Stimulated activated CD4-positive, alpha-beta T cell treated with anti-CD3 and anti-CD28 coated beads, TNF-alpha, amount 100 ng/mL, for 24 hours (primary cell): ENCODE measurements at places on chromosomes 7 and 10.

GRCh38 chr10:29446327-29446726, 157.5 kb downstream of the LYZL1 start:
- DNase-seq, result no peak

DNA sequence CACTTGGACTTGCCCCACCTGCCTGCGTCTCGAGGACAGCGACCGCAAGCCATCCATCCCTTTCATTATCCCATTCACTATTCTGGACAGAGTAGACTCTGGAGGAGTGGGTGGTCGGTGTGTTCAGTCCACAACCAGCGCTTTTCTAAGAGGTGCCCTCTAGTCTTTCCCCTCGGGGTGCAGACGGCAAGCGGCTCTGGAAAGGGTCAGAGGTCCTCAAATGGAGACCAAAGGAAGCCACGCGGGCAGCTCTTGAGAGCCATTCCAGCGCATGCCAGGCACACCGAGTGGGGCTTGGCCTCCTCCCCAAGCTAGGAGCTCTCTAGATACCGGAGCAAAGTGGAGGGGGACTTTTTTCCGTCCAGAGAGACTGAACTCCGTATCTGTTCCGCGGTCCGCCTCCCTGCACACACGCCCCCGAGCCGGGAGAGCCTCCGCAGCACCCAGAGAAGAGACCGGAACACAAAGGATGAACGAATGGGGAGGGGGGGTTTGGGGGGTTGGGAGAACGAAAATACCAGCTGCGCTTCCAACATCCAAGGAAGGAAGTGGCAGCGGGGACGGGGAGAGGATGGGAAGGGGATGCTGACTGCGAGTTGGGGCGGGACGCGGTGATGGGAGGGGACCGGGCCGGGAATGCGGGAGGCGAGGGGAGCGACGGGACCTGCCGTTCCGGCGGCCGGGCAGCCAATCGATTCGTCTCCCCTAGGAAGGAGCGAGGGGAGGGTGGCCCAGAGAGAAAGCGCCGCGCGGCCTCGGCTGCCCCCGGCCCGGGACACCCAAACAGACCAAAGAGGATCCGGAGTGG, 515 bp downstream of the GSDME start:
- DNase-seq, result peak; percentile 18

DNA sequence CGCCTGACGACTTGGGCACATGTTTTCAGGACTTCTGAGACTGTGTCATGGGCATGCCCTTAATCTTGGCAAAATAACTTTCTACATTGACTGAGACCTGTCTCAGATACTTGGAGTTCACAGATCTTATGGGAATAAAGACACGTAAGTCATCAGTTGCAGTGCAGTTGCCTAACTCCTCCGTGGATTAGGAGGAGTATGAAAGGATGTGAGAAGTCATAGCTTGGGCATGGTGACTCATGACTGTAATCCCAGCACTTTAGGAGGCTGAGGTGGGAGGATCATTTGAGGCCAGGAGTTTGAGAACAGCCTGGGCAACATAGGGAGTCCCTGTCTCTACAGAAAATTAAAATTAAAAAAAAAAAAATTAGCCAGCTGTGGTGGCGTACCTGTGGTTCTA, 49.6 kb downstream of the EXOC6 start:
- no peak for DNase-seq

- DNase-seq, result no peak
Measured at GRCh38 chr10:120588311-120588710, 131.3 kb downstream of the PLPP4 start.

DNA sequence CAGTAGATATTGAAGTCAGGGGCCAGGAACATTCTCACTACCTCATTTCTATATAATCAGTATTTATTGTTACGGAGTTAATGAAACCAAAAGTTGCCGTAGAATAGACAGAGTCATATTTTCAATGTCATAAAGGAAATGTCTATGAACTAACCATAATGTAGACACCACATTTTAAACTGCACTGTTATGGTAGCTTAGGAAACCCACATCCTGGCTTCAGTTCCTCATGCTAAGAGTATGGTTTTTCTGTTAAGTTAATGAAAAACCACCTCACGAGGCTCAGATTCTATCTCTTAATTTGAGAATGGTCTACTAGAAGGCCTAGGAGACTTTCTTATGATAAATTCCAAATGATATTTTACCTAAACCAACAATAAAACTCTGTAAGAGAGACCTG, 166.5 kb downstream of the TMEM26 start:
- DNase-seq, result no peak
